Natural killer cell treated with Interleukin-12 subunit alpha and Interleukin-12 subunit beta and Interleukin-15 and Interleukin-18, amount 100 ng/mL, for 72 hours (primary cell): ENCODE measurements at places on chromosomes 5 and 9. TPM values are rescaled to one million over a fixed set of nuclear protein-coding genes. Genes with fewer than 3 reads are reported as not detected.
A peak's percentile ranks its signal among the peaks of the same experiment; 100 is the strongest.

- peak; percentile 71 for DNase-seq
- peaks cover 29% of the 10 kb centered on the region for H3K4me1 ChIP-seq
- H3K27ac ChIP-seq, result peak overlapping the region; percentile 92
- H3K27me3 ChIP-seq, result no peaks in the 10 kb centered on the region
- peaks cover 5% of the 10 kb centered on the region for H3K36me3 ChIP-seq
Observed at GRCh38 chr9:6758498-6759184, 868 bp downstream of the KDM4C start.

DNA sequence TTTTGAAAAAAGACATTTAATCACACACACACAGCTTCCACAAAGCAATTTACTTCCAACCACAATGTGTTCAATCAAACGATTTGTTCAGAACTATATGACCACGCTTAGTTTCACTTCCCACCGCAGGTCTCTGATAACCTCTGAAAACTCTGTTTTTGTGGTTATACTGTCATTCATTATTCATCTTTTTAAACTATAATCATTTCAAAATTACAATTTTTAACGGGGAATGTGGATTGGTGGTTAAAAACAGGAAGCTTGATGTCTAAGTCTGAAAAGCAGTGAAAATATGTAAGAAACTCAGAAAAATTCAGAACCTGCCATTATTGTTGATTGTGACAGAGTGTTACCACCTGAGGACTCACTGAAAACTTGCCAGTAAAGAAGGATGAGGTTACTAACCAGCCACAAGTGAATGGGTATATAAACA is 12.7 kb upstream of the TMEM174 start:
- no peaks in the 10 kb centered on the region for H3K36me3 ChIP-seq
- H3K4me1 ChIP-seq, result peaks cover 21% of the 10 kb centered on the region
- no peak for DNase-seq
- H3K27ac ChIP-seq, result no peak overlapping the region

GRCh38 chr5:95903838-95904237 is 57.8 kb downstream of the ELL2 start:
- peaks cover 43% of the 10 kb centered on the region for H3K4me1 ChIP-seq
- H3K4me3 ChIP-seq, result no peak overlapping the region
- DNase-seq, result no peak
- no peak overlapping the region for H3K27ac ChIP-seq

The SPATA31E1 gene
- not detected for total RNA-seq

DNA sequence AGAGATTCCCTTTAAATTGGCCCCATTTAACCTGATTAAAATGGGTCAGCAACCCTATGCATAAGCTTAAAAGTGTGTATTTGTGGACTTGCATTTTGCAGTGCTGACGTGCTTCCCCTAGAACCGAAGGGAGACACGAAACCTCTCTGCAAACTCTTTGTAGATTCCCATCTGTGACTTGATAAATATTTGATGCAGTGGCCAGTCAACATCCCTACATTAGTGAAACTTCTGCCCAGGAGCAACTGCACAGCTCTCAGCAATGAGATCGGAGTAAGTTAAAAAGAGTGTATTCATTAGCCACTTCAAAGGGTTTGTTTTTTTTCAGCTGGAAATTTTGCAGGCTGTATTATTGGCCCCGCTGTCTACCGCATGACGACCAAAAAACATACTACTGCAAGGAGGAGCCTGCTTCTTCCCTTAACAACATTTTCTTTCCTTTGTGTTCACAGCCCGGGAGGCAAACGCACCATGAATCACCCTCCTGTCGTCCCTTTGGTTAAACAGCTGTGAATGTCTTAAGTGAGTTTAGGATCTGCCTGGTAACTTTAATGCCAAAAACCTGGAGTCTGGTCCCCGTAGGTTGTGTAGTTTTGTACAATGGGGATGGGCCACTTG is 38.0 kb upstream of the TCERG1 start:
- no peaks in the 10 kb centered on the region for H3K36me3 ChIP-seq
- no peak for DNase-seq
- H3K27me3 ChIP-seq, result peaks cover 6% of the 10 kb centered on the region
- no peak overlapping the region for H3K4me3 ChIP-seq

- no peak overlapping the region for H3K27ac ChIP-seq
- no peak for DNase-seq
- H3K4me3 ChIP-seq, result no peak overlapping the region
- H3K36me3 ChIP-seq, result no peaks in the 10 kb centered on the region
- H3K4me1 ChIP-seq, result no peaks in the 10 kb centered on the region
Observed at GRCh38 chr9:2427120-2427891, 194.3 kb upstream of the VLDLR start.

The FAM221B gene
- not detected for total RNA-seq

The AIF1L gene
- total RNA-seq, result not detected
